ENCODE measurements at places on chromosomes 7 and 10. TPM values are rescaled to one million over a fixed set of nuclear protein-coding genes. Genes with fewer than 3 reads are reported as not detected.

DNA sequence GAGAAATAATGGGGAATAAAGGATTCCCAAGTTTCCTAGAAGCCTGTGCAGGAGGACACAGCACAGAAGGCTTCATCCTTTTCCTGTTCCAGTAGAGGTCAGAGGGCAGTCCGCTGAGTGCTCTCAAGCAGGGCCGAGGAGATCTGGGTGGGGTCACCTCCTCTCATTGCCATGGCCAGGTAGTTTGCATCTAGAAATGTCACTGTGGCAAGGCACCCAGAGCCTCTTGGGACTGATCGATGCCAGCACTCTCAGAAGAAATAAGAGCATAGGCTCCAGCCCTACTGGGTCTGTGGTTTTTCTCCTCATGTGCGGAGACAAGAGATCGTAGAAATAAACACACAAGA is 7.9 kb downstream of the NUB1 start:
- DNase-seq = no peak

- DNase-seq = no peak
These were observed 124.2 kb downstream of the PPP1R3A start for GRCh38 chr7:113794573-113794972.

- DNase-seq = no peak
These were observed 207.3 kb upstream of the BMPER start for GRCh38 chr7:33698041-33698440.

MMD2 gene
- not detected for total RNA-seq

DNA sequence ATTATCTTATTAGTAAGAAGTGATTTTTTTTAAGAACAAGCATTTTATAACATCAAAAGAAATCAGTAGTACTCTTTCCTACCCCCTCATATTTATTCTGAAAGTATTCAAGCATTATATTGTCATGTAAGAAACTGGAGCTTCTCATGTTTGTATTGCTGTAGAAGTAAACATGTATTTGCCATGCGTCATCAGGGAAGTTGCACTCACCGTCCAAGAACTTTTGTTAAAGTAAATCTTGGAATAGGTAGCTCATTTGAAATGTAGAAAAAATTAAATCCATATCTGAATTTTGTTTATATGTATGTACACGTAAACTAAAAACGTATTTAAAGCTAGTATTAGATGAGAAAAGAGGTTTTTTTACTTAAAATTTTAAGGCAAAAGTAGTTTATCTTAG is 96.8 kb downstream of the PTEN start:
- no peak for DNase-seq

DNA sequence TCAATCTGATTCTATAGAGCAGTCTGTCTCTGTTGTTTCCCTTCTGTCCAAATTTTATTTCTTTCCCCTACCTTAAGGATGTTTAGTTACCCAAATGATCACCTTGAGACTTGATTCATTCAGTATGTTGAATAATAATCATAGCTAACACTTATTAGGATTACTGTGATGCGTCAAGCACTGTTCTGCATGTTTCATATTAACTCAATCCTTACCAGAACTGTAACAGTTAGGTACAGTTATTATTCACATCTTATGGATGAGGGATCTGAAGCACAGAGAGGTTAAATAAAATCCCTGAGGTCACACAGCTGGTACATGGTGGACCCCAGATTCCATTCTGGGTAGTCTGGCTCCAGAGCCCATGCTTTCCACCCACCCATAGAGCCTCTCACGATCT is 97.9 kb upstream of the SAMD8 start:
- DNase-seq = no peak

DNA sequence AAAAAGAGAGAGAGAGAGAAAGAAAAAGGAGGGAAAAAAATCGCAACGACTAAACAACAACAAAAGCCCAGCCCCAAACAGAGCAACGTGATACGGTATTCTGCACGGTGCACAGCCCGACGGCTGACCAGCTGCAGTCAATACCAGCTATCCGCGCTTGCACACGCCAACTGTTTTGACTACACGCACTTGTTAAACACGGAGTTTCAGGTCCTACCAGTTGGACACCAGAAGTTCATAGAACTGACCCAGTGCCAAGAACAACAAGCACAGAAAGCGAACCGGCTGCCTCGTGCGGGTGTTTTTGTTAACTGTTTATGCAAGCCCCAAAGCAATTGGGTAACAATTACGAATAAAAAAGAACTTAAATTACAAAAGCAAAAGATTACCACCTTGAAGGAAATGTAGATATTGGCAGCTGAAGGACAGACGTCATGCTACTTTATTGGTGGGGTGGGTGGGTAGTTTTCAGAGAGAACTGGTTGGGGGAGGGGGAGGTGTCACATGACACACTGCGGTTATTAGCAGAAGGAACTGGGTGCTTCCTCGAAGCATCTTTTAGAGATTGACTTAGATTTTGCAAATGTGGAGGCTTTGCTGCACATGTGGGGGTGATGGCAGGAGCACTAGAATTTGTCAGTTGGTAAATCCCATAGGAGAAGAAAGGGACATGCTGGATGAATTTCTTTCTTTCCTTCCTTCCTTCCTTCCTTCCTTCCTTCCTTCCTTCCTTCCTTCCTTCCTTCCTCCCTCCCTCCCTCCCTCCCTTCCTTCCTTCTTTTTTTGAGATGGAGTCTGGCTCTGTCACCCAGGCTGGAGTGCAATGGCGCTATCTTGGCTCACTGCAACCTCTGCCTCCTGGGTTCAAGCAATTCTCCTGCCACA is 110.6 kb upstream of the EFCAB10 start:
- DNase-seq = peak; percentile 90

All from B cell (primary cell).